ENCODE measurements at places on chromosomes 4 and X.
A peak's percentile ranks its signal among the peaks of the same experiment; 100 is the strongest.

- DNase-seq, result no peak
Observed at GRCh38 chr4:25502115-25502514, 125.1 kb downstream of the ANAPC4 start.

DNA sequence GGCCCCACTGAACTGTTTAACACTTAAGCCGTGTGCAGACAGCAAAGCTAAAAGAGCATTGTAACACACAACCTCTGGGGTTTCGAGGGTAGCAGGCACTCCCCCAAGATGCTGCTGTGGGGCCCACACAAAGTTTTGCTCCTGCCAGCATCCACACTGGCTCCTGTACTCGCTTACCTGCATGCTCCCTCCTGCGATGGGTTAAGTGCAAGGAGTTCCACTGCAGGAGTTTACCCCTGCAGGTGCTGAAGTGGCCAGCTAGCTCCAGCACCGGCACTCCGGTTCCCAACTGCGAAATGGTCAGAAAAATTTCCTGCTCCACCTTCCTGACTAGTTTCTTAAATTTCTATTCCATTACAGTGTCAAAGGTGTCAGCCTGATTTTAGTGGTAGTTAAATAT lies 443.5 kb downstream of the PCDH10 start:
- DNase-seq, result no peak

DNA sequence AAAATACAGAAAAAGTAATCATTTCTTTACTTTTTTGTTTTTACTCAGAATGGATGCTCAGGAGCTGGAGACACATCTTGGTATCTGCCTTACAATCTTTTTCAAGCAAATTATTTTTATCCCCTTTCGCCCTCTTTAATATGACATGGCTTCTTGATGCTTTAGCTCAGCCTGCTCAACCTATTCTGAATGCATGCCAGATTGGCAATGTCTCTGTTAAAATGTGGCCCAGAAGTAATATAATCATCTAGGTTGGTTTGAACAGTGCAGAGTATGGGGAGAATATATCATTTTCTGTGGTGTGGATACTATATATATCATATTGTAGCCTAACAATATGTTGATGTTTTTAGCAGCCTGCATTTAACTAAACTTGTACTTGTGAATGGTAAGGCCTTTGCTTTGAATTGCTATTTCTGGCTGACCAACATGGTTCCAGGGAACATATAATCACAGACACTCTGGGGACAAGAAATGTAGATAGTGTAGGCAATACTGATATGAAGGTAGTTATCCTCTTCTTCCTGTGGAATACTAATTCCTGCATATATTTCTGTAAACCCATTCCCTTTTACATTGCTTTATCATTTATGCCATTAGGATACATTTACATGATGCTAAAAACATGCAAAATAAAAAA lies 282.7 kb downstream of the PPP3CA start:
- no peak for DNase-seq

DNA sequence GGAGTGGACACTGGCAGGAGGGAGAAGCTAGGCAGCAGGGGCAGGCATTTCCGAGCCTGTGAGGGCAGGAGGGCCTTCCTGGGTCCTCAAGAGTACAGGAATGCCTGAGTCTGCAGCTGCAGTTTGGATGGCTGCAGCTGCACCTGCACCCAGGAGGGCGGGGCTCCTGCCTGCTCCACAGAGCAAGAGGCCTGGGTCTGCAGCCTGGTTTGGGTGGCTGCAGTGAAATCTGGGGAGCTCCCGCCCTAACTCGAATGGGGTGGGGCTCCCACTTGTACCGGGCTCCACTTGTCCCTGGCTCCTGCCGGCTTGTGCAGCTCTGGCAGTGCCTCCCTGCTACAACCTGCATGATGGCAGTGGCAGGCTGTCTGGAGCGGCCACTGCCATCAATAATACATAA lies 436.0 kb downstream of the ARHGAP24 start:
- no peak for DNase-seq

GRCh38 chr4:70958681-70959080 lies 34.8 kb upstream of the DCK start:
- DNase-seq, result peak; percentile 87

- no peak for DNase-seq
Observed at GRCh38 chr4:14222377-14223029, 595.0 kb upstream of the BOD1L1 start.

GRCh38 chr4:10130178-10130888 lies 13.7 kb upstream of the WDR1 start:
- no peak for DNase-seq

DNA sequence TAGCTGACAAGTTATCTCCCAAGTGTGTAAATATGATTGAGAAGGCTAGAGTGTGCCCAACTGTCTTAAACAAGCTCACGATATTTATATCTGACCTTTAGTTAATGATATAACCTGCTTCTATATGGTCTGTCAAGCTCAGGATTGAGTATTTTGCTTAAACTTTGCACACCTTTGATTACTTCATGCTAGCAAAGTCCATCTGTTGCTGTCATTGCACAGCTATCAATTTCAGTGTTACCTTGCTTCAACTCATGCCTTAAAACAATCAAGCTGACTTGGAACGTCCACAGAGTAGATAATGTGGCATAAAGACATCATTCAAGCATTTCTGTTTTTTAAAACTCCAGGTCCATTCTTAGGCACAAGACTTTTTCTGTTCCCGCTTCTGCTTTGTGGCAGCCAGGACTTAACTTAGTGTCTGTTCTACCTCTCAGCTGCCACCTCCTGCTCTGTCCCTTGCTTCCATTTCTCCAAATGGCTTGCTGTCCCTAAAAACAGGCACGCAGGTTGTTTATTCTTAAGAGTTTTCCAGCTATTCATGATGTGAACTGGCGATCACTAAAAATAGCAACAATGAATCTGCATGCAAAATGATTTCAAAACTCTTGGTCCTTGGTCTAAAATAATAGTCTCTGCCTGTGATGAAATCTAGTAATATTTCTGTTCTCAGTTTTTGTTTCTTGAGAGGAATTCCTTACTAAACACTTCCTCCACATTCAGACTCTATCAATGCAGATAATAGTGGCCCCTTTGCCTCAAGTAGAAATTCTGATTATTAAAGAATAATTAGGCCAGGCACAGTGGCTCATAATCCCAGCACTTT lies 16.3 kb upstream of the NEIL3 start:
- DNase-seq, result peak; percentile 36

DNA sequence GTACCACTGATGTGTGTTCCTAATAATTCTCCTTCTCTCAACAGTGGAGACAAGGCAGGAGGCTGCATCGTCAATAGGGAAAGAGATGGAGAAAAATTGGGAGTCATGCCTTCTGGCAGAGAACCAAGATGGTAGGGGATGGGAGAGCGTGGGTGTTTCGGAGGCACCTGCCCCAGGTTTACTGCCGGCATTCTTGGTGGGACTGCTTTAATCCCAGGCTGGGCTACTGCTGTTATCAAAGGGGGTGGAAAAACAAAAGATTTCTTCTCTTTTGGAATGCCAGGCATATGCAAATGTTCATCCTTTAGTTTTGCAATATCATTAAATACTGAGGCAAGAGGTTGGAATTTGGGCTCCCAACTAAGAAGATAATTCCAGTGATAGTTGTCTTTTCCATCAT lies 257.0 kb downstream of the DCHS2 start:
- no peak for DNase-seq

GRCh38 chrX:2360731-2361130 lies 140.0 kb downstream of the DHRSX start:
- DNase-seq, result peak; percentile 46

- DNase-seq, result peak; percentile 91
Observed at GRCh38 chrX:41384051-41384705, 50.2 kb downstream of the DDX3X start.

GRCh38 chr4:60759518-60760245 lies 440.4 kb upstream of the ADGRL3 start:
- no peak for DNase-seq

DNA sequence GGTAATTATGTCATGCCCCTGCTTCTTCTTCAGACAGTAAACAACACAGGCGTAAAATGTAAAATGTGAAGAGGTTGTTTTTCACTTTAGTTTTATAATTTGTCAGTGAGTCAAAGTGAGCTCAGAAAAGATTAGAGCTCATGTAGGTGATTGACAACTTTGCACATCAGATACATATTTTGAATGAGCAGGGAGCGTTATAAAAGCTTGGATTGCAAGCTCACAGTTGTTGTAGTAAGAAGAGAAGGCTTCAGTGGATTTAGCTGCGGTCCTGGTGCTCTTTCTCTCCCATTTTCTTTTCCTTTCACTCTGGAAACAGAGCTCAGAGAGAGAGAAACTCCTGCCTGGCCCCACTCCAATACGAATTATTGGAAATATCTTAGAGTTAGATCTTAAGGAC lies 26.4 kb downstream of the MTMR1 start:
- no peak for DNase-seq

DNA sequence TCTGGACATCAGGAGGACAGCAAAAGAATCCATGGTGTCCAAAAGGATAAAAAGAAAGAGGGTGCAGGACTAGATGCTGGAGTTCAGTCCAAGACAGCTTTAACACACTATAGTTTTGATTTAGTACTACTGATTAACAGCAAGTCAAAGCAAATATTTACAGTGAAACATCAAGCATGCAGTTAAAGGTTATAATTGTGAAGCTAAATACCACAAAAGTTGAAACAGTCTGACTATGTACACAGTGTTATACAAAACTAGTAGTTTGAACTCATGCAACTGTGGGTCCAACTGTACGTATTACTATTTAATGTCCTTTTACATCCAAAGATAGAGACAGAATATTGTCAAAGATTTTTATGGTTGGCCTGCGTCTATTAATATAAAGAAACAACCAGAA lies 57.6 kb downstream of the CHIC2 start:
- no peak for DNase-seq

Measured in cardiac fibroblast (primary cell).